ENCODE measurements at places on chromosomes 5 and 9. TPM values are rescaled to one million over a fixed set of nuclear protein-coding genes. Genes with fewer than 3 reads are reported as not detected.

The NR5A1 gene
- total RNA-seq = not detected

The CFAP90 gene
- total RNA-seq = not detected

The CDC25C gene
- 1.4 TPM for total RNA-seq

The GRXCR2 gene
- not detected for total RNA-seq

The FBN2 gene
- 4.3 TPM for total RNA-seq

The CSF2 gene
- not detected for total RNA-seq

The SNAPC4 gene
- 5.8 TPM for total RNA-seq
